ENCODE measurements at places on chromosomes 5 and 9.

GRCh38 chr9:103942651-103943050, 151.5 kb upstream of the SMC2 start:
- no peaks in the 10 kb centered on the region for H3K4me1 ChIP-seq
- no peaks in the 10 kb centered on the region for H3K36me3 ChIP-seq
- H3K27me3 ChIP-seq = no peaks in the 10 kb centered on the region
- DNase-seq = no peak
- H3K27ac ChIP-seq = no peak overlapping the region

DNA sequence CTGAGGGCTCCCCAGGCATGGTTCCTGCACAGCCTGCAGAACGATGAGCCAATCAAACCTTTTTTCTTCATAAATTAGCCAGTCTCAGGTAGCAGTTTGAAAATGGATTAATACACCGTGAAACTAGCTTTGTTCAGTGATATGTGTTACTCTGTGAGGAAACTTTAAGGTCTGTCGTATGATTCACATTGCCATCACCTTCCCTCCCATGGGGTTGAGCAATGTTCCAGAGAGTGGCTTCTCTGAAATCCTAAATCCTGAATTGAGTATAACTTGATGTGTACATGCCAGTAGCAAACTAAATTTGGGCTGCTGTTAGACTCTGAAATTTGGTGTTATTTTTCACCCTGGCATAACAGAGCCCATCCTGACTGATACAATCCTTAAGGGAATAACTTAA, 866.4 kb upstream of the C9orf72 start:
- no peaks in the 10 kb centered on the region for H3K36me3 ChIP-seq
- H3K27me3 ChIP-seq = no peaks in the 10 kb centered on the region
- no peak for DNase-seq
- H3K27ac ChIP-seq = no peak overlapping the region

- H3K4me1 ChIP-seq = peaks cover 20% of the 10 kb centered on the region
- H3K4me3 ChIP-seq = no peak overlapping the region
- no peaks in the 10 kb centered on the region for H3K36me3 ChIP-seq
- no peaks in the 10 kb centered on the region for H3K27me3 ChIP-seq
These were observed 26.3 kb upstream of the CDKN2AIPNL start for GRCh38 chr5:134437847-134438581.

DNA sequence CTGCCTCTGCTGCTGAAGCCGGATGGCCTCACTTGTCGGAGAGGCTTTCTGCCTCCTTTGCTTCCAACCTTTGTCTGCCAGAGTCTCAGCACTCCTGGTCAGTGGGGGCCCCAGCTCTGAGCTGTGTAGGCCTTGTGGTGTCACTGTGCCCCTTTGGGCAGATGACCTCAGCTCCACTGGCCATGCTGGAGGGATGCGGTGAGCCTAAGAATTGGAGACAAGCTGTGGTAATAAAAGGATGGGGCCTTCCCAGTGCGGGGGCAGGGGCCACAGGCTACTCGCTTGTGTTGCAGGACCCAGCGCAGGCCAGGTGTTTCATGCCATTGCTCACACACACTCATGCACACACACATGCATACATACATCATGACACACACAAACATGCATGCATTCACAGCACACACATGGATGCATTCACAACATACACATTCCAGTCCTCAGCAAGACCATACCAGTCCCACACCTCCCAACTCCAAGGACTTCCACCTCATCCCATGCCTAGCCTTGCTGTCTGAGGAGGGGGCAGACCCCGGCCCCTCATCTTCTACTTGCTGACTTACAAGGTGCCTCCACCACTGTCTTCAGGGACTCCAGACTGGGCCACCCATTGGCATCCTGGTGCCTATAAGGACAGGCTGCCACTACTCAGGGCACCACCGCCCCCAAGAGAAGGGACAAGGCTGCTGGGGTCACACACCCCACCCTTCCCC, 237.7 kb downstream of the SYK start:
- no peak overlapping the region for H3K27ac ChIP-seq
- peaks cover 1% of the 10 kb centered on the region for H3K36me3 ChIP-seq
- H3K27me3 ChIP-seq = peaks cover 44% of the 10 kb centered on the region
- DNase-seq = no peak
- H3K4me3 ChIP-seq = no peak overlapping the region

DNA sequence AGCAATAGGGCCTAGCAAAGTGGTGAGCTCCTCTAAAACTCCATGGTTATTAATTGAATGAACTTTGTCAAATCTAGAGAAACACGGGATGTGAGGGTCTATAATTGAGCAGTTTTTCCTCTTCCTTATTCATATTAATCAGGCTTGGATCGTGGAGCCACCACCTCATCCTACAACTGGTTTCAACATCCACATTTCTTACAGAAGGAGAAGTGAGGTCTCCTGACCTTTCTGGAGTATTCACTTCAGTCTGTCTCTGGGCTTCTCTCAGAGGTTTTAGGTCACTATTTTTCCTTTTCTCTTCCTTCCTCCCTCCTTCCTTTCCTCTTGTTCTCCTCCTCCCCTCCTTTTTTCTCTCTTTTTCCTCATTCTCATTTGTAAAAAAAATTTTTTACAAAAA, 177.3 kb upstream of the ACTBL2 start:
- no peak overlapping the region for H3K4me3 ChIP-seq
- peaks cover 12% of the 10 kb centered on the region for H3K27me3 ChIP-seq
- no peaks in the 10 kb centered on the region for H3K4me1 ChIP-seq

- peaks cover 19% of the 10 kb centered on the region for H3K36me3 ChIP-seq
- peak; percentile 74 for DNase-seq
- peak overlapping the region; percentile 38 for H3K4me3 ChIP-seq
- H3K27me3 ChIP-seq = no peaks in the 10 kb centered on the region
These were observed 71.2 kb downstream of the RAPGEF1 start for GRCh38 chr9:131668439-131669268.

DNA sequence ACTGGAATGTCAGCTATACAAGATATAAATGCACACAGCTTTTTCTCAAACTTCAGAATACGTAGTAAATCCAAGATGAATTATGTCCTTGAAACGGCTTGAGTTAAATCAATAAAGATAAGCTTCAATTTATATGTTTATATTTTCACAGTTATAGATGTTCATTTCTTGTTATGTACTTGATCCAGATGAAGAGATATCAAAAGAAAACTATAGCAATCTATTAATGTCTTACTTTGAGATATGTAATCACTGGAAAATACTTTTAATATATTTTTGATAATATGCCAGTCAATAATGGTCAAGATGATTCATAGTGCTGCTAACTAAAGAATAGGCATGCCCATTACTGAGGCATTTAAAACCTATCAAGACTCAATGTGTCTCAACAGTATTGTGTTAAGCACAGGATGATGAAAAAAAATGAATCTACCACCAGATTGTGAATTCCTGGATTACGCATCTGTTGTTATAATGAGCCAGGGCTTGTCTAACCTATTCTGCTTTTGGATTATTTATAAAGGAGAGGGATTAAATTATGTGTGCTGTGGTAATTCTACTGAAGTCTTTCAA, 372.6 kb upstream of the PRR16 start:
- H3K4me3 ChIP-seq = no peak overlapping the region
- no peaks in the 10 kb centered on the region for H3K36me3 ChIP-seq
- no peak overlapping the region for H3K27ac ChIP-seq
- H3K27me3 ChIP-seq = peaks cover 4% of the 10 kb centered on the region
- DNase-seq = no peak
- peaks cover 5% of the 10 kb centered on the region for H3K4me1 ChIP-seq

DNA sequence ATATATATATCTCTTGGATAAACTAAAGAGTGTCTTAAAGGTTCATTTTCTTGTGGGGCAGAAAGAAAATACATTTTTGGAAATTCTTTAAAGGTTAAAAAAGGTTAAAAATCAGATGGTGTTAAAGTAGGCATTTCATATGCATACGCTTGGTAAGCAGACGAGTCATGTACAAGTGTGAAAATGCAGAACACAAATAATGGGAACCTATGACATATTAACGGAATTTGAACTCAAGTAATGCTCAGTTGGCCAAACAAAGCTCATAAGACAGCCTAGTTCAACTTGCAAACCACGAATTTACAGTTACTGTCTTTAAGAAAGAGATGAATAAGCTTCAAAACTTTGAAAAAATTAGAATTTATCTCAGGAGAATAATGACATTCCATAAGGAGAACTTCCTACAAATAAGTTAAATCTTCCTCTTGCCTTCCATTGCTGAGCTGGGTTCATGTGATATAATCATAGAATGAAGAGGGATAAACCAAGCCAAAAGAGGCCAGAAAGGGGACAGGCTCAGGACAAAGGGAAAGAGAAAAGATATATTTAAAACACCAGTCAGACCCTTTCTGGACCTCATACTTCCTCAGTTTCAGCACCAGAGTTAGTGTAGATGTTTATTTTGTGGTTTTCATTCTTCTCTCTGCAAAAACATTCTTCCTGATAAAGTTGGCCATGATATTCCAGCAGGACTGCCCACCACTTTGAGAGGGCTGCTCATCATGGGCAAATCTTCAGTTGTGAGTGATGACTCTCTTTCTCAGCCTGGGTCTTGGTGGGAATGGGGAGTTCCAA, 256.7 kb upstream of the CD180 start:
- H3K36me3 ChIP-seq = no peaks in the 10 kb centered on the region
- peaks cover 3% of the 10 kb centered on the region for H3K4me1 ChIP-seq
- DNase-seq = no peak
- H3K27ac ChIP-seq = no peak overlapping the region

DNA sequence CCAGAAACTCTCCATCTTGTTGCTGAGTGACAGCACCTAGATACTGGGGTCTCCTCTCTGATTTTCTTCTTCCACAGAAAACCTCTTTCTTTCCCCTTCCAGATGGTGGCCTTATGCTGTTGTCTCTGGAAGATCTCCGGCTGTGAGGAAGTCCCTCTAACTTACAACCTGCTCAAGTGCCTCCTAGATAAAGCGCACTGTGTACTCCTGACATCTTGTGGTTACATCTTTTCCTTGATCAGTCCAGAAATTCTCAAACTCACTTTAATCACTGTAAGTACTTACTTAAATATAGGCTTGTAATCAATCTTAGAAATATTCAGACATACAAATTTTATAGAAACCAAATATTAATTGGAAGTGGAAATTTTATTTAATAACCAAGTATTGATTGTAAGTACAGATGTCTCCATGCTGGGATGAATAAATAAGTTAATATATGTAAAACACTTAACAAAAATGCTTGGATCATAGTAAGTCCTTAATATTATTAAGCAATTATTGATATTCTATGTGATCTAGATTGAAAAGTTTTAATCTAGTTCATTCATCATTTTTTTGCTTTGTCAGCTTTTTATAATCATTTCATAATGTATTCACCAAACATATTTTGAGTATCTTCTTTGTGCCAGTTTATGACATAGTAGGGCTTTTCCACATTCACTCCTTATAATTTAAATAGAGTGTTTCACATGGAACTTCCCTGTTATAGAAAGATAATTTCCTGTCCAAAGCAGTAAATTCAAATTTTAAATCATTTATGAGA, 1381.4 kb upstream of the CDH6 start:
- H3K36me3 ChIP-seq = no peaks in the 10 kb centered on the region
- H3K27me3 ChIP-seq = no peaks in the 10 kb centered on the region
- no peak overlapping the region for H3K4me3 ChIP-seq
- DNase-seq = no peak

- H3K36me3 ChIP-seq = peaks cover 11% of the 10 kb centered on the region
- no peak overlapping the region for H3K27ac ChIP-seq
- no peaks in the 10 kb centered on the region for H3K27me3 ChIP-seq
- DNase-seq = no peak
- H3K4me3 ChIP-seq = no peak overlapping the region
- H3K4me1 ChIP-seq = peaks cover 3% of the 10 kb centered on the region
These were observed 104.9 kb downstream of the KLHL3 start for GRCh38 chr5:137630972-137631370.

GRCh38 chr5:176944268-176944667, 45.1 kb upstream of the HK3 start:
- H3K27me3 ChIP-seq = no peaks in the 10 kb centered on the region
- H3K36me3 ChIP-seq = peaks cover 28% of the 10 kb centered on the region
- H3K4me1 ChIP-seq = no peaks in the 10 kb centered on the region
- H3K4me3 ChIP-seq = no peak overlapping the region
- no peak for DNase-seq

DNA sequence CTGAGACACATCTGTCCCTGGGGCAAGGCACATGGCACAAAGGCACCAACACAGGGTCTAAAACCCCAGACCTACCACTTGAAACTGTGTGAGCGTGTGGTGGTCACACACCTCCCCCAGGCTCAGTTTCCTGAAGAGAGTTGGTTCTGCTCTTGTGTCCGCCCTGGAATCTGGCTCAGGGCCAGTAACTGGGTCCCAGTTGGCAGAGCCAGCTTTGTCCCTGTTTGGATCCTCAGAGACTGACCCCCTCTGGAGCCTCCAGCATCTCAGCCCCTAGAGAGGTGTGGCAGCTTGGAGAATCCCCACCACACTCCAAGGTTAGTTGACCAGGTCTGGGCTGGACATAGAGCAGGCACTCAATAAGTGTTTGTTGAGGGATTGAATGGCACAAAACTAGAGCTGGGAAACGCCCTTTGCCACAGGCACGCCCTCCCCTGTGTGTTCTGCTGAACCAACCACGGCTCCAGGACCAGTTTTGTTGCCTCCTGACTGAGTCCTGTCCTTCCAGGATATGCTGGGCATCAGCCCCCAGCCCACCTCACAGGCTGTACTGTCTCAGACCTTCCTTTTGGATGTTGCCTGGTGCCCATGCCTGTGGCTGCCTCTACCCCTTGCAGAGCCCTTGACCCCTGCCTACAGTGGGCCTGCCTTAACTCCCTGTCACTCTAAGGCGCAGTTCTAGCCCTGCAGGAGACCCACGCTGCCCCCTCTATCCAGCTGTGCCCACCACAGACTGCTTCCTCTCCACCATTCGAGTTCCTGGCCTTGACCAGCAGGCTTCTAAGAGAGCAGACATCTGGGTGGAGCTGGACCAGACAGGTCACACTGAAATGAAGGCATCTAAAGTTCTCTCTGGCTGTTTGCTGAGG, 3.8 kb upstream of the PDLIM4 start:
- peaks cover 25% of the 10 kb centered on the region for H3K27me3 ChIP-seq
- no peak overlapping the region for H3K4me3 ChIP-seq
- no peaks in the 10 kb centered on the region for H3K36me3 ChIP-seq
- no peak overlapping the region for H3K27ac ChIP-seq
- H3K4me1 ChIP-seq = no peaks in the 10 kb centered on the region

DNA sequence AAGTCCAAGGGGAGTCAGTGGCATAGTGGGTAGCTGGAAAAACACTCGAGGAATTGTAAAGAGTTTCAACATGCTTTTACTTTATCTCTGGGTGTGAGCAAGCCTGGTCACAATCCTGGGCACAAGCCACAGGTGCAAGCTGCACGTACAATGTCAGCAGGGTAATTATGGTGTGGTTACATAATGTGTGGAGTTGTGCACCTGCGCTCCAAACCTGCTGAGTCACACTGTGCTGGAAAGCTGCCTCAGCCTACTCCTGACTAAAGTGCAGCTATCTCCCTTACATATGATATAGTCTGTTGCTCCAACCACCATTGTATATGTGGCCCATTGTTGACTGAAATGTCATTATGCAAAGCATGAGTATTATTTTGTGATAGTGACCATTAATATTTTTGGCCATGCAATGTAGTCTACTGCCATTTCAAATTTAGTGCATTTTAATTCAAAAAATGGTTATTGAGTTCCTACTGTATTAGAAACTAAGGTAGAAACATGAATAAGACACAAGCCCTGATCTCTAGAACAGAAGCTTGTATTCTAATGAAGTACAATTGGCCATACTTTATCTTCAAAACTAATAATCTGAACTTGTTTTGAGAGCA, 160.9 kb upstream of the SLC30A5 start:
- H3K27me3 ChIP-seq = no peaks in the 10 kb centered on the region
- H3K36me3 ChIP-seq = no peaks in the 10 kb centered on the region
- no peak overlapping the region for H3K27ac ChIP-seq
- no peak overlapping the region for H3K4me3 ChIP-seq

GRCh38 chr5:169166078-169166477, 134.9 kb downstream of the SLIT3 start:
- no peak for DNase-seq
- H3K27ac ChIP-seq = no peak overlapping the region
- H3K4me3 ChIP-seq = no peak overlapping the region

- H3K27ac ChIP-seq = no peak overlapping the region
- H3K36me3 ChIP-seq = no peaks in the 10 kb centered on the region
- no peak for DNase-seq
- no peak overlapping the region for H3K4me3 ChIP-seq
These were observed 2.1 kb upstream of the SPOCK1 start for GRCh38 chr5:137501226-137501625.
